Hindlimb muscle (tissue), 1 donor: ENCODE measurements at places on chromosomes 1 and 21.

DNA sequence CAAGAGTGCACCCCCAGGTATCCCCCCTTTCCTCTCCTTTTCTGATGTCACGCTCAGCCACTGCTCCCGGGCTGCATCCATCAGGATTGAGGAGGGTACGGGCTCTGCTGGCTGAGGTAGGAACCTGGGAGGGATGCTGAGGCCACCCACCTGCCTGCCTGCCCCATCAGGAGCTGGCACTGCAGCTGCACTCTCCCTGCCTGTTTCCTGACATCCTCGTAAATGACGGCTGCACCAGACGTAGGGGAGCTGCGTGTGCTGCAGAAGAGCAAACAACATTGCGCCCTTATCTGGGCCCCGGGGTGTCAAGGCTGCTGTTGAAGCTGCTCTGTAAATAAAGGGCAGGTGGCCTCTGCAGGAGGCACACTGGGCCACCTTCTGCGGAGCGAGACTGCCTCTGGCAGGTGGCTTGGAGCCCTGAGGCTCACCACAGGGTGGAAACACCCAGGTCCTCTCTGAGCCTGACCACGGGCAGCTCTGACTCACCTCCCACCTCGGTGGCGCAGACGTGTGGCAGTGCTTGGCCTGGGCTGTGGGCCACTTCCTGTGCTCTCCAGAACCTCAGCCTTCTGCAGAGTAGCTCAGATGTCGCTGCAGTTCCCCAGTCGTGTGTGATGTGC is 30.9 kb downstream of the SNAP47 start:
- DNase-seq, result no peak

DNA sequence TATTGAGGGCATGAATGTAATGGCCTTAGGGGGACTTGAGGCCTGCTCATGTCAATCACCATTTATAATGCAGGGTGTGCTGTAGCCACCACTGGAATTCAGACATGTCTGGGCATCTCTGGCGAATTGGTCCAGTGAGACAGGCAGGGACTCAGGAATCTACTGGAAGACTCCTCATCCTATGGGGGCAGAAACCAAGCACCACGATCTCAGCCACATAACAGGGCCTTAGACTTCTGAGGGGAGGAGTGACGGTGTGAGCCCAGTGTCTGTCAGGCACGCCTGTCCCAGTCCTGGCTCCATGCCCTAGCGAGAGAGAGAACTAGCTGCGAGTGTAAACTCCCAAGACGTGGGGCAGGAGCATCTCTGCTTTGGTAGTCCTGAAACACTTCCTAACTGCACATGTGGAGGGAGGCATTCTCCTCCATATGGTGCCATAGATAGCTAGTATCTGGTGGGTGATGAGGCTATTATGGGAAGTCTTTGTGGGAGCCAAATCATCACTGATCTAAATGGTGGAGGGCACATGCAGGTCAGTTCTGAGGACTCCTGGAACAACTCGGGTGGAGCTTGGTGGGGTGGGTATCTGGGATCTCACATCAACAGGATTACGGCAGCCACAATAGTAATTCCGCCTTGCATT is 29.8 kb upstream of the KIAA0040 start:
- no peak for DNase-seq

DNA sequence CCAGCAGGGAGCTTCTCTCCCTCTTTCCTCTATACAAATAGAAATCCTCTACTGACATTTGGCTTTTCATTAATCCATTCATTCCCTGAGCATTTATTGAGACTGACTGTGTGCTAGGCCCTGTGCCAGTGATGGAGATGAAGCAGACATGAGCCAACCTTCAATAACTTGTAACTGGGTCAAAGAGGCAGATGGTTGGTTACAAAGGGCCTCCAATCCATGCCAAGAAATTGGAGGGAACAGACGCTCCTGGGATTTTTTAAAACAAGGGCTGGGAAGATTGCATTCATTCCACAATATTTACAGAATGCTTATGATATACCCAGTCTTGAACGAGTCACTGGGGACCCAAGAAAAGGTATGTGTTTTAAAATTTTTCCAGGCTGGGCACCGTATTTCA is 6.2 kb downstream of the HPCAL4 start:
- no peak for DNase-seq

GRCh38 chr1:14598007-14598497 is 433 bp upstream of the KAZN start:
- DNase-seq, result no peak
